ENCODE measurements at places on chromosomes 2 and 18.

DNA sequence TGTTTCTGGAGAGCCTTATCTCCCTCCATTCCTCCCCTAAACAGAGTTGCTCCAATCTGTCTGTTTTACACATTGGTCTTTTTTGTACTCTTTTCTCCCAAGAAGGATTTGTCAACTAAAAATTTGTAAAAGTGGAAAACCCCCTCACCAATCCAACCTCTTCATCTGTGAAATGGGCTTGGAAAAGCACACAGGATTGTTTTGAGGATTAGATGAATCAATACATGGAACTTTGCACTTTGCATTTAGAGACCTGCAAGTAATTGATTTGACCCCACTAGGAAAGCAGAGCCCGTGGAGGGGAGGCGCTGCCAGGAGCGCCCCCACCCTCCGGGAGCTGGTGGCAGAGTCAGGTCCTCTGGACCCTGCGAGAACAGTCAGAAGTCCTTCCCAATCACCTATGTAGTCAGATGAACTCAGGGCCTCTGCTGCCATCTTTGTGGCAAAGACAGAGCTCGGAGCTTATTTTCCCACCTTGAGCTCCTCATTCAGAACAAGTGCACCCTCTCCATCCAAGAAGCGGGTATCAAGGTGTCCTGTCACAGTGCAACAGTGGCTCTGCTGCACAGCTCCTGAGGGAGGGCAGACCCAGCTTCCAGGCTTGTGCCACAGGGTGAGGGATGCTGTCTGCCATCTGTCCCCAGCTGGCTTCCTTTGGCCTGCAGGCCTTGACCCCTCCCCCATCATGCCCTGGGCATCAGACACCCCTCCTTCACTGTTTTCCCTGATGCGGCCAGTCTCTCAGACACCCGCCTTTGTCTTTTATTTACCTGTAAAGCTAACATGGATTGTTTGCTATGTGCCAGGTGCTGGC lies 1.7 kb upstream of the TMEM185B start:
- DNase-seq, result no peak

GRCh38 chr2:213162516-213163118 lies 11.2 kb upstream of the IKZF2 start:
- DNase-seq, result no peak

DNA sequence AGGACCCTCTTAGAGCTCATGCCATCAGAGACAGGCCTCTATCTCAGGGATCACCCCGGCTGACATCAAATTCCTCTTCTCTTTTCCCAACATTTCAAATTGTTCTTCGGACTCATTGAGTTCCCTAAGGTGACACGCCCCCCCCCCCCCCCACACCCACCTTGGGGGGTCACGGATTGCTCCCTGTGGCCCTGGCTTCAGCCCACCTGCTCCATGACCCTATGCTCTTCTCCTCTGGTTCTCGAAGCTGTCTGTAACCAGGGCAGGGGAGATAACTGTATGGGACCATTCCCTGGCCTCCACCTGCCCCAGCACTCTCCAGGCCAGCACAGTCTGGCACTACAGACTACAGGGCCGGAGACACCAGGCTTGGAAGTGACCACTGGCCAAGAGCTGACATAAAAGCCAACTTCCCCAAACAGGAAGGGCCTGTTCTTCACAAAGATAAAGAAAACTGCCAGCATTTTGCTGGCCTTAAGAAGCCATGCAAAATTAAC lies 7.1 kb downstream of the MTERF4 start:
- no peak for DNase-seq

DNA sequence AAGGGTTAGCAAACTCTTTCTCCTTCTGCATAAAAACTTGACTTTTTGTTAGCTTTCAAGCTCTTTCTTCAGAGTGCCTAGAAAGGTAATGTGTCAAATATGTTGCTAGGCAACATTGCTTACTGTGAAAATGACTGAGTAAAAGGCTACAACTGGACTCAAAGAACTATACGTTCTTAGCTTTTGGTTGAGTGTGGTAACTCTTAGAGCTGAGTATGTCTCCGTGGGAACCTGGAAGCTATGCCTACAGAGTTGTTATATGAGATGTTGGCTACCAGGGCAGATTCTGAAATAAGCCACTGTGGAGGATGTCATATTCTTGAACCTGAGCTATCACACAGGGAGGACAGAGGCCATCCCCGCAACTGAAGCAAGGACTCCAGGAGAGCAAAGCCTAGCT lies 105.5 kb downstream of the ARL6IP6 start:
- no peak for DNase-seq

DNA sequence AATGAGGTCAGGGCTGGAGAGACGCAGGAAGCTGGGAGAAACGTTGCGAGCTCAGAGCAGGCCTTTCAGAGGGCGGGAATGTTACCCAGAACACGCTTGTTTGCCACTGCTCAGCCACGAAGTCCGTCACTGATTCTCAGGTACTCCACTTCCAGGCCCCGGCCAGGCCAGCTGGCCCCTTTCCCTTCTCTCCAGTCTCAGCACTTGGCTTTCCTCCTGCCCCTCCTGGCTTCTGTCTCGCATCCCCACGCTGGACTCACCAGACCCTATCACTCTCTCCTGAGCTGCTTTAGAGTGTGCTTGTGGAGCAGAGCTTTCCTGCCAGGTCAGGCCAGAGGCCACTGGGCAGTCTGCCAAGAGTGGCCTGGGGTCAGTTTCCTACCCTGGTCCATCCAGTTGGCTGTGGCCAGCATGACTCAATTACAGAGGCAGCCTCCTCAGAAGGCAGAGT lies 151.4 kb downstream of the TWIST2 start:
- DNase-seq, result no peak

- no peak for DNase-seq
These were observed 61.2 kb downstream of the WDSUB1 start for GRCh38 chr2:159225025-159226016.

GRCh38 chr2:218217360-218218267 lies 625 bp downstream of the ARPC2 start:
- peak; percentile 53 for DNase-seq
